ENCODE measurements at places on chromosomes 6 and 20. TPM values are rescaled to one million over a fixed set of nuclear protein-coding genes. Genes with fewer than 3 reads are reported as not detected.

The OPN5 gene
- total RNA-seq = not detected

The NOX3 gene
- not detected for total RNA-seq

- DNase-seq = no peak
- no peaks in the 10 kb centered on the region for H3K27me3 ChIP-seq
- H3K36me3 ChIP-seq = no peaks in the 10 kb centered on the region
- H3K27ac ChIP-seq = no peak overlapping the region
- no peak overlapping the region for H3K4me3 ChIP-seq
- H3K4me1 ChIP-seq = peaks cover 22% of the 10 kb centered on the region
Measured at GRCh38 chr6:11429577-11429976, 108.0 kb upstream of the TMEM170B start.

The LY6G6F gene
- not detected for total RNA-seq

The ADGRF4 gene
- not detected for total RNA-seq

The SLC22A3 gene
- not detected for total RNA-seq

- H3K27ac ChIP-seq = no peak overlapping the region
- no peaks in the 10 kb centered on the region for H3K4me1 ChIP-seq
- DNase-seq = no peak
- no peaks in the 10 kb centered on the region for H3K27me3 ChIP-seq
- no peak overlapping the region for H3K4me3 ChIP-seq
- H3K36me3 ChIP-seq = no peaks in the 10 kb centered on the region
Measured at GRCh38 chr20:7038029-7038428, 270.5 kb downstream of the BMP2 start.

GRCh38 chr6:121677571-121677970, 242.1 kb downstream of the GJA1 start:
- H3K4me3 ChIP-seq = no peak overlapping the region
- H3K4me1 ChIP-seq = no peaks in the 10 kb centered on the region
- H3K27me3 ChIP-seq = no peaks in the 10 kb centered on the region

DNA sequence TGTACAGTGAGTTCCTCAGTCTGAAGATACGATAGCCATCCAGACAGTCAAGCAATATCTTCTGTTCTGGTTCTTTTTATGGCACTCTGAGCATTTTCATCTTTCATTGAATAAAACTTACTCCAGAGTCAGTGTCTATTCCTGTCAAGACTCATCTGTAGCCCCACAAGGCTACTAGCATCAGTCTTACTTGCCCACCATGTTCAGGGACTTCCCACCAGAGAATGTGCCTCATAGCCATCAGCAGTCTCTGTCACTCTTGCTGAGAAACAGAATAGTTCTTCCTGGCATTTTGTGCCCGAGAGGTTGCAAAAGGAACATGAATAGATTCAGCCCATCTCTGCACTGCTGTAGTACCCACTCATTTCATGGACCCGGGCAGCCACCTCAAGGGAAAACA, 12.7 kb upstream of the DCBLD1 start:
- DNase-seq = no peak
- peaks cover 18% of the 10 kb centered on the region for H3K27me3 ChIP-seq
- H3K4me3 ChIP-seq = no peak overlapping the region
- H3K4me1 ChIP-seq = peaks cover 32% of the 10 kb centered on the region

The ID4 gene
- total RNA-seq = not detected

The GATA5 gene
- not detected for total RNA-seq

The RNASET2 gene
- total RNA-seq = 107 TPM

The LTB gene
- total RNA-seq = 1,185 TPM

GRCh38 chr6:111013144-111013915, 31.5 kb downstream of the RPF2 start:
- H3K4me1 ChIP-seq = peaks cover 4% of the 10 kb centered on the region
- no peaks in the 10 kb centered on the region for H3K27me3 ChIP-seq
- no peak for DNase-seq
- H3K4me3 ChIP-seq = no peak overlapping the region

The DNAAF9 gene
- total RNA-seq = 3.5 TPM

The MACROD2 gene
- total RNA-seq = not detected

GRCh38 chr6:24307881-24308280, 50.0 kb downstream of the DCDC2 start:
- peaks cover 24% of the 10 kb centered on the region for H3K27me3 ChIP-seq
- H3K4me3 ChIP-seq = no peak overlapping the region
- no peak for DNase-seq
- H3K4me1 ChIP-seq = no peaks in the 10 kb centered on the region
- H3K27ac ChIP-seq = no peak overlapping the region

GRCh38 chr6:29521006-29521680, 33.4 kb upstream of the MAS1L start:
- peaks cover 29% of the 10 kb centered on the region for H3K27me3 ChIP-seq
- DNase-seq = no peak

DNA sequence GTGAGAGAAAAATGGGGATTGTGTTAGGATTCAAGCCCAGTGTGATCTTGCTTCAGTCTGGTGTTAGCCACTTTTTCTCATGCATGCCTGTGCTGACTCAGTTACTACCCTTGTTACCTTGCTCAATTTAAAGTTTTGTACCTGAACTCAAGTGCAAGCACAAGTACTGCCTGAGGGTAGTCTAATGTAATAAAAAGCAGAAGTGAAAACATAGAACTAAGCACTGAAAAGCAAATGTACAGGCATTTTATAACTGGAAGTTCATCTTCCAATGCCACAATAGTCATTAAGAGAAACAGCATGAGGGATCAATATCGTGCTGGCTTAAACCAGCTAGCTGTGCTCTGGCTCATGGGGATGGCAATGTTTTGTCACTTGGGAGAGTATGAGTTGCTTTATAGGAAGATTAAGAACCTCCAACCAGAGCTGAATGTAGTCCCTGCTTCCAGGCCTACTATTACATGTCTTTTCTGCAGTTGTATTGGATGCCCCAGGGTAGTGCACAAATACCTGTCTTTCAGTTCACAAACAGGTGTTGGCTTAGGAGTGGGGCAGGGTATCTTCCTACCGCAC, 48.7 kb downstream of the SLC35F1 start:
- H3K4me3 ChIP-seq = no peak overlapping the region
- no peaks in the 10 kb centered on the region for H3K4me1 ChIP-seq
- DNase-seq = no peak
- no peaks in the 10 kb centered on the region for H3K36me3 ChIP-seq

GRCh38 chr20:43151901-43152300, 37.8 kb downstream of the PTPRT start:
- no peak overlapping the region for H3K4me3 ChIP-seq
- no peaks in the 10 kb centered on the region for H3K27me3 ChIP-seq
- no peaks in the 10 kb centered on the region for H3K4me1 ChIP-seq

- no peak overlapping the region for H3K27ac ChIP-seq
- peaks cover 21% of the 10 kb centered on the region for H3K36me3 ChIP-seq
- no peaks in the 10 kb centered on the region for H3K27me3 ChIP-seq
- DNase-seq = no peak
- H3K4me3 ChIP-seq = no peak overlapping the region
Measured at GRCh38 chr20:34285450-34285849, 17.7 kb downstream of the AHCY start.

DNA sequence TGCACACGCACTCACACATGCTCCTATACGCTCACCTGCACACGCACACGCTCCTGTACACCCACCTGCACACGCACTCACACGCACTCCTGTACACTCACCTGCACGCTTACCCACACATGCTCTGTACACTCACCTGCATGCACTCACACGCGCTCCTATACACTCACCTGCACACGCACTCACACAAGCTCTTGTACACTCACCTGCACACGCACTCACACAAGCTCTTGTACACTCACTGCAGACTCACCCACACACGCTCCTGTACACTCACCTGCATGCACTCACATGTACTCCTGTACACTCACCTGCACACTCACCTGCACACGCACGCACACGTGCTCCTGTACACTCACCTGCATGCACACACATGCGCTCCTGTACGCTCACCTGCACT, 22.0 kb upstream of the TAF4 start:
- H3K27me3 ChIP-seq = no peaks in the 10 kb centered on the region
- no peaks in the 10 kb centered on the region for H3K4me1 ChIP-seq
- H3K4me3 ChIP-seq = no peak overlapping the region
- DNase-seq = no peak
- H3K27ac ChIP-seq = no peak overlapping the region

- H3K36me3 ChIP-seq = no peaks in the 10 kb centered on the region
- no peak overlapping the region for H3K4me3 ChIP-seq
- no peak overlapping the region for H3K27ac ChIP-seq
- H3K27me3 ChIP-seq = peaks cover 3% of the 10 kb centered on the region
Measured at GRCh38 chr20:2314759-2315439, 19.1 kb downstream of the TGM3 start.

DNA sequence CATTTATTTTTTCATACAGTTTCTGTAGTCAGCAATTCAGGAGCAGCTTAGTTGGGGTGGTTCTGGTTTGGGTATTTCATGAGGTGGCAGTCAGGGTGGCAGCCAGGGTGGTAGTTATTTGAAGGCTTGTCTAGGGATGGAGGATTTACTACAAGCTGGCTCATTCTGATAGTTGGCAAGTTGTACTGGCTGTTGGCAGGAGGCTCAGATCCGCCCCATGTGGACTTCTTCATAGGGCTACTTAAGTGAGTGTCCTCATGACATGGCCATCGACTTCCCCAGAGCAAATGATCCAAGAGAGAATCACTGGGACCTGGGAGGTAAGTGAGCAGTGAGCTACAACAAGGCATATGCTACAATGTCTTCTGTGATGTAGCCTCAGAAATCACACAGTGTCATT, 22.4 kb upstream of the CDKAL1 start:
- H3K4me1 ChIP-seq = no peaks in the 10 kb centered on the region
- H3K27ac ChIP-seq = no peak overlapping the region
- no peak for DNase-seq
- no peak overlapping the region for H3K4me3 ChIP-seq
- H3K36me3 ChIP-seq = no peaks in the 10 kb centered on the region

GRCh38 chr20:38939686-38940085, 13.5 kb downstream of the FAM83D start:
- peaks cover 16% of the 10 kb centered on the region for H3K4me1 ChIP-seq
- H3K27me3 ChIP-seq = no peaks in the 10 kb centered on the region
- no peak for DNase-seq
- H3K27ac ChIP-seq = no peak overlapping the region
- no peak overlapping the region for H3K4me3 ChIP-seq

The ULBP2 gene
- 1.5 TPM for total RNA-seq

DNA sequence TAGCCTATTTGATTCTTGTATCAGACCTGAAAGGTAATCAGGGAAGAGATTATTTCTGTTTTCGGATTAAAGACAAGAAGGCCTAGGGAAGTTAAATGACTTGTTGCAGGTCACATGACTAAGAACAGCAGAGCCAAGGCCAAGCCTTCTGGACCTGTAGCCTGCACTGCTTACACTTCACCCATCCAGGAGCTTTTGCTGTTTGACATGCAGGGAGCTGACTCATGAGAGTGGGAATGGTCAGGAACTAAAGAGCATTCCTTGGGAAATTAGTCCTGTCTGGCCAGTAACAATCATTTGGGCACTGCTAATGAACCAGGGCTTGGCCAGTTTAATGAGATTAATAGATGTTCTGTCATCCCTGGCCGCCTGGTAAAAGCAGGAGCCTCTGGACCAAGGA, 46.8 kb downstream of the EIF2S2 start:
- no peak overlapping the region for H3K27ac ChIP-seq
- H3K4me1 ChIP-seq = peaks cover 25% of the 10 kb centered on the region
- no peak for DNase-seq
- H3K27me3 ChIP-seq = no peaks in the 10 kb centered on the region

GRCh38 chr20:36572701-36573102, 695 bp upstream of the TGIF2 start:
- no peaks in the 10 kb centered on the region for H3K27me3 ChIP-seq
- peak overlapping the region; percentile 70 for H3K4me3 ChIP-seq
- DNase-seq = peak; percentile 61
- peaks cover 34% of the 10 kb centered on the region for H3K4me1 ChIP-seq
- peaks cover 19% of the 10 kb centered on the region for H3K36me3 ChIP-seq
- H3K27ac ChIP-seq = peak overlapping the region; percentile 87

The CTNNBL1 gene
- total RNA-seq = 64.3 TPM

GRCh38 chr20:61757-62156, 25.7 kb upstream of the DEFB125 start:
- no peak overlapping the region for H3K4me3 ChIP-seq
- no peak for DNase-seq
- no peak overlapping the region for H3K27ac ChIP-seq
- no peaks in the 10 kb centered on the region for H3K36me3 ChIP-seq

GRCh38 chr6:143486752-143487151, 24.8 kb downstream of the FUCA2 start:
- no peaks in the 10 kb centered on the region for H3K27me3 ChIP-seq
- no peak overlapping the region for H3K4me3 ChIP-seq
- no peak for DNase-seq

The SSTR4 gene
- total RNA-seq = not detected

- no peak for DNase-seq
- peak overlapping the region; percentile 36 for H3K27ac ChIP-seq
Measured at GRCh38 chr6:149170564-149171452, 146.7 kb upstream of the TAB2 start.

- no peak for DNase-seq
- no peaks in the 10 kb centered on the region for H3K27me3 ChIP-seq
- no peaks in the 10 kb centered on the region for H3K4me1 ChIP-seq
- H3K36me3 ChIP-seq = no peaks in the 10 kb centered on the region
Measured at GRCh38 chr6:3650076-3650958, 101.2 kb downstream of the PXDC1 start.

GRCh38 chr20:36070451-36070850, 84.1 kb upstream of the EPB41L1 start:
- no peak overlapping the region for H3K27ac ChIP-seq
- no peak for DNase-seq
- H3K4me3 ChIP-seq = no peak overlapping the region
- H3K36me3 ChIP-seq = no peaks in the 10 kb centered on the region
- peaks cover 31% of the 10 kb centered on the region for H3K27me3 ChIP-seq

- no peaks in the 10 kb centered on the region for H3K27me3 ChIP-seq
- no peak overlapping the region for H3K27ac ChIP-seq
- no peaks in the 10 kb centered on the region for H3K36me3 ChIP-seq
- H3K4me3 ChIP-seq = no peak overlapping the region
Measured at GRCh38 chr6:2209226-2209809, 36.1 kb downstream of the GMDS start.

The TGM3 gene
- not detected for total RNA-seq

The DEFB114 gene
- not detected for total RNA-seq

- peak overlapping the region; percentile 73 for H3K27ac ChIP-seq
- DNase-seq = peak; percentile 68
- H3K27me3 ChIP-seq = no peaks in the 10 kb centered on the region
- H3K4me3 ChIP-seq = no peak overlapping the region
Measured at GRCh38 chr20:47453167-47453782, 48.4 kb upstream of the NCOA3 start.

Data from activated CD4-positive, alpha-beta memory T cell treated with anti-CD3 and anti-CD28 coated beads, Interleukin-2, amount 10 ng/mL, durations not matched to agents 7 days and 5 days (primary cell).